ENCODE measurements at places on chromosomes 12 and 14.

DNA sequence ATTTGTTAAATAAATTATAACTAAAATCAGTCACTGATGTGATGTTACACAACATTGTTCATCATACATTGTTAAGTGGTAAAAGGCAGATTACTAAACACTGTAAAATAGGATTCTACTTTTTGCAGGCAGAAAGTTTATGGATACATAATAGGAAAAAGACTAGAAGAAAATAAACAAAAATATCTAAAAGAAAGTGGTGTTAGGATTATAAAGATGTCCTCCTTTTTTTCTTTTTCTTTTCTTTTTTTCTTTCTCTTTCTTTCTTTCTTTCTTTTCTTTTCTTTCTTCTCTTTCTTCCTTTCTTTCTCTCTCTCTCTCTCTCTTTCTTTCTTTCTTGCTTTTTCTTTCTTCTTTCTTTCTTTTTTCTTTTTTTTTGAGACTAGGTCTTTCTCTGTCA, 39.6 kb upstream of the HELB start:
- DNase-seq, result no peak

DNA sequence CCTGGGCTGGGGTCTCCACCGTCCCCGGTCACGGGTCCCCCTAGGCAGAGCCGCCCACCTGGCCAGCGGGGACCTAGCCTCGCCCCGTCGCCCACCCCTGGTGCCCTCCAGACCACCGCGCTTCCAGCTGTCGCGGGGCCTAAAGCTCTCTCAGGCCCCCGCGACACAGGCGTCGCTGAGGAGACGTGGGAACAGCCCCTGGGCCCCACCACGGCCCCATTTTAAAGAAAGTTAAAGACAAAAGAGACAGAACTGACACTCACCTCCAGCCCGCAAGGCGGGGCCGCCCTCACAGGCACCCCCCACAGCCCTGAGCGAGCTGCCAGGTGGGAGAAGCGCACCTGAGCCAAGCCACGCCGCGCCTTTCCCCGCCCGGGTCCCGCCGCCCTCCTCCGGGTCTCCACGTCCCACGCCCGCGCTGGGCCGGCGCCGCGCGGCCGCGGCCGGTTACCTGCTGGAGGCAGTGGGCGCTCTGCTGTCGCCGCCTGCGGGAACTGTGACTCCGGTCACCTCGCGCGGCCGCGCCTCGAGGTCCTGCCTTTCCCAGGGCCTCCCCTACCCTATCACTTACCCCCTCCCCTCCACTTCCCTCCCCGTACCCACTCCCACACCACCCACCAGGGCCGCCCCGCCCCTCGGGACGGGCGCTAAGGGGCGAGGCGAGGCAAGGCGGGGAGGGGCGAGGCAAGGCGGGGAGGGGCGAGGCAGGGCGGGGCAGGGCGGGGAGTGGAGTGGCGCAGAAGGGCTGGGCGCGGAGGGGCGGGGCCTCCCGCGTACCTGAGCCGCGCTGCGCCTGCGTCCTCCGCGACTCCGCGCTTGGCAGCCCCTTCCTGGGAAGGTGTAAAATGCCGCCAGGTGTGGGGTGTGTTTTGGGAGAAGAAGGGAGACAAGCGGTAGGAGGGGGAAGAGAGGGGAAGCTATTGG, 31.2 kb downstream of the TC2N start:
- DNase-seq, result peak; percentile 87

DNA sequence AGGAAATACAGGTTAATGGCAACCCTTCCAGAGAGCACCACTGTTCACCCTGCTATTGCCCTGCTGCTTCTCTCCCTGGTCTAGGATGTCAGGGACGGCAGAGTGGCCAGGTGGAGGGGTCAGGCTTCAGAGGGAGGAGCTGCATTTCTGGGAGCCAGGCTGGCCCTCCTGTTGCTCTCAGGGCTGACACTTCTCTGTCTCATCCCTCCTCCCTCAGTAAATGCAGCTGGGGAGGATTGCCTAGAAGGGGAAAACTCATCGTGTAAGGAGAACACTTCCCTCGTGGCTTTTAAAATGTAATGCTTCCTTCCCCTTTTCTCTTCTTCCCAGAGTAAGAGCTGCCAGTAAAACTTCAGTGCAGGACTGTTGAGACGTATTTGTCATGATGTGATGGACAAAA, 20.8 kb downstream of the SUSD6 start:
- no peak for DNase-seq

DNA sequence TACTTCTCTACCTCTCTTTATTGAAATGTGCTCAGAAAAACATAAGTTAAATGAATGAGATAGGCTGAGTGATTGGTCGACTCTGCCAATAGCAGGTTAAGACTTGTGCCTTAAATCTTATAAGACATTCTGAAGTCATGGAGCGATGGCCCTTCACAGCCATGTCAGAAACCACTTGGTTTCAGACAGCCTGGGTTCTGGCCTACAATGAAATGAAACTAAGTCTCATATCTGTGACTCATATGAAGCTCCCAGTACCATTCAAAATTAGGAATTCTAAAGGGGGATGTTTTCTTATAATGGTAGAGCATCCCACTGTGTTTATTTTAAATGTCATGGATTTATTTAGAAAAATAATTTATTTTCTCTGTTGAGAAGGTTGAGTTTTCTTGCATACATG, 42.6 kb downstream of the PLXNC1 start:
- DNase-seq, result no peak

DNA sequence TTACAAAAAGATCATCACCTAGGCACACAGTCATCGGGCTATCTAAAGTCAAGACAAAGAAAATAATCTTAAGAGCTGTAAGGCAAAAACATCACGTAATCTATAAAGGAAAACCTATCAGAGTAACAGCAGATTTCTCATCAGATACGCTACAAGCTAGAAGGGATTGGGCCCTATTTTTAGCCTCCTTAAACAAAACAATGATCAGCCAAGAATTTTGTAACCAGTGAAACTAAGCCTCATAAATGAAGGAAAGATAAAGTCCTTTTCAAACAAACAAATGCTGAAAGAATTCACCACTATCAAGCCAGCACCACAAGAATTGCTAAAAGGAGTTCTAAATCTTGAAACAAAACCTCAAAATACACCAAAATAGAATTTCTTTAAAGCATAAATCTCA, 191.6 kb upstream of the BMP4 start:
- no peak for DNase-seq

- DNase-seq, result peak; percentile 35
Observed at GRCh38 chr14:69260861-69261564, 1.1 kb downstream of the GALNT16 start.

DNA sequence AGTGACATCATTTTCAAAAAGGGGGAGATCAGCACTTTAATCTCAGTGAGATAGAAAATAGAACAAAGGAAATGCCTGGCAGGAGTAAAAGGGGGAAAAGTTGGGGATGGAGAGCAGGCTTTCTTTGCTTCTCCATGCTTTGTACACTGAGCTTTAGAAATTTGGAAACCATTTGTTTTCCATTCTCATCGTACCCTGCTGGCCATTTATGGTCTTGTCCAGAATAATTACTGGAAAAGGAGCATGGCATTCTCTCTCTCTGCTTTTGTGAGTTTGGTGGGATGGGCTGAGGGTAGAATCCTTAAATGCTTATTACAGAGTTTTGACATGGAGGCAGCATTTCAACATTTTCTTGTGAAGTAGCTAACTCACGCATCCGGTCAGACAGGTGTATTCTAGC, 104.4 kb upstream of the FLRT2 start:
- DNase-seq, result no peak

GRCh38 chr14:33962016-33962415, 11.1 kb upstream of the EGLN3 start:
- no peak for DNase-seq

DNA sequence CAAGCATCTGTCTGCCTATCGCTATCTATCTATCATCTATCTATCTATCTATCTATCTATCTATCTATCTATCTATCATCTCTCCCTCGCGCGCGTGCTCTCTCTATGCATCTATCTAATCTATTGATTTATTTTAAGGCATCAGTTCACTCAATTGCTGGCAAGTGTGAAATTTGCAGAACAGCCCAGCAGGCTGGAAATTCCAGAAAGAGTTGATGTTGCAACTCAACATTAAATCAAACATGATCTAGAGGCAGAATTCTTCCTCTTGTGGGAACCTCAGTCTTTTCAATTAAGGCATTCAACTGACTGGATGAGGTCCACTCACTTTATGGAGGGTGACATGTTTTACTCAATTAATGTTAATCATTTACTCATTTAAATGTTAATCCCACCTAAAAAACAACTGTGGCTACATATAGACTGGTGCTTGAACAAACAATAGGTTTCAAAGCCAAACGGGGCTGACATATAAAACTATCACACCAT, 1210.8 kb downstream of the GALC start:
- DNase-seq, result no peak

GRCh38 chr14:74867673-74868072, 8.3 kb downstream of the PROX2 start:
- DNase-seq, result peak; percentile 72

DNA sequence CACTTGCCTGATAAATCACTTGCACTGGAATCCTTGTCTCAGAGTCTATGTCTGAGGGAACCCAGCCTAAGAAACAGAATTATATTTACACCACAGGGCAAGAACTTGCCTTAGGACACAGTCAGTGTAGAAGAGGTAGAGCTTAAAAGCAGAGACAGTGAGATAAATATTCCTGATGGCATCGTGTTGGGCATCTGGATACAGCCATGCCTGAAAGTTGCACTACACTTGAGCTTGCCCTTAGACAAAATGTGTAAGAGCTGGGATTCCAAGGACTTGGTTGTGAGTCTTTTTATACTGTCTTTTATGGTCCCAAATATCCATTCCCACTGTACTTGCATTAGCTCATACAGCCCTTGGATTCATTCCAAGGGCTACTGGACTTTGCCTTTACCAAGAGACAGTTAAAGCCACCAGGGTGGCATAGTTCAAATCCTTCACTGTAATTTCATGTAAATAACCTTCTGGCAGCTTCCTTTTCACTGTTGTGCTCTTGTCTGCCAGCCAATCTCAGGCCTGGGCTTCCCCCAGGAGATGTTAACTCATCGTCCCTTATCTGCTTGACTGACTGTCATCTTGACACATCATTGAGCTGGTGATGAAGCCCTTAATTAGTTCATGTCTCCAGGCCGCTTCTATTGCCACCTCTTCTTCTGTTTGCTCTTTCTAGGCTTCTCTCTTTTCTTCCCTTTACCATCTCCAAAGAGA, 577.9 kb upstream of the TBX3 start:
- DNase-seq, result no peak

- DNase-seq, result no peak
Observed at GRCh38 chr14:94361682-94362081, 26.7 kb downstream of the SERPINA1 start.

GRCh38 chr12:83210933-83211332, 524.2 kb downstream of the TMTC2 start:
- no peak for DNase-seq

GRCh38 chr14:102942069-102942468, 19.6 kb downstream of the AMN start:
- no peak for DNase-seq

DNA sequence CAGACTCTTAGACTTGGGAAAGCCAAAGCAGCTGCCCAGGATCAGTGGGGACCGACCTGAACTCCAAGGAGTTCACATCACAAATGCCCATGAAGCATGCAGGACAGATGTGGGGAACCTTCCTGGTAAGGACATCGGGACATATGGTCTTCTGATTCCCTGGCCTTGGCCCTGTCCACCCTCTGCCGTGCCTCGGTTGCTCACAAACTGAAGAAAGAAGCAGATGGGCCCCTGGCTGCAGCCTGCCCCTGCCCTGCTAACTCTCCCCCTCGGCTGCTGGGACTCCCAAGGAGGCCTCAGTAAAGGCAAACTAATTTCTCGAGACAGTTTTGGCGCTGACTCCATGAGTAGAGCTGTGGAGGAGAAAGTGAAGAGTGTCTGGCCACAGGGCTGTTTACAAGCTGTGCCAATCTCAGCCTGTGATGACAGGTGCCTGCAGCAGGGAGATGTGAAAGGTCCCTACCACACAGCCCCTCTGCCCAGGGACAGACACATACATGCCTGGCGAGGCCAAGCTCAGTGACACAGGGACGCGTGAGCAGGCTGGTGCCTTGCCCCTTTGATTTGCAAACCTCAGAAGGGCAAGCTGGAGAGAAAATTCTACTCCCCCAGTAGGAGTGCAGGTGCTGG, 48.6 kb downstream of the ISCA2 start:
- DNase-seq, result no peak
